Fibroblast of lung (primary cell): ENCODE measurements at places on chromosomes 11 and 22.

DNA sequence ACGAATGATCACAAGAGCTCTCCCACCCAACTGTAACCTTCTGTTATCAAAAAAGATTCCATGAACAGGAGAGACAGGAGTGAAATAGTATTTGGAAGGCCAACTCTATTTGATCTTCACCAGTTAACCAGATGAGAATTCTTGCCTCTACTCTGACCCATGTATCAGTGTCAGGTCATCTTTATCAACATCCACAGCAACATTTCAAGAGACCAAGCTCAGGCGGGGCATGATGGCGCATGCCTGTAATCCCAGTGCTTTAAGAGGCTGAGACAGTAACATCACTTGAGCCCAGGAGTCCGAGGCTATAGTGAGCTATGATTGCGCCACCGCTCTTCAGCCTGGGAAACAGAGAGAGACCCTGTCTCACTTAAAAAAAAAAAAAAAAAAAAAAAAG, 62.3 kb downstream of the GAB2 start:
- H3K4me3 ChIP-seq: no peak overlapping the region
- no peaks in the 10 kb centered on the region for H3K27me3 ChIP-seq
- peaks cover 6% of the 10 kb centered on the region for H3K4me1 ChIP-seq
- DNase-seq: no peak
- H3K36me3 ChIP-seq: no peaks in the 10 kb centered on the region
- no peak overlapping the region for H3K27ac ChIP-seq

GRCh38 chr11:118917481-118918127, 8.1 kb downstream of the BCL9L start:
- H3K4me3 ChIP-seq: peak overlapping the region; percentile 99
- H3K36me3 ChIP-seq: no peaks in the 10 kb centered on the region
- peak; percentile 95 for DNase-seq

DNA sequence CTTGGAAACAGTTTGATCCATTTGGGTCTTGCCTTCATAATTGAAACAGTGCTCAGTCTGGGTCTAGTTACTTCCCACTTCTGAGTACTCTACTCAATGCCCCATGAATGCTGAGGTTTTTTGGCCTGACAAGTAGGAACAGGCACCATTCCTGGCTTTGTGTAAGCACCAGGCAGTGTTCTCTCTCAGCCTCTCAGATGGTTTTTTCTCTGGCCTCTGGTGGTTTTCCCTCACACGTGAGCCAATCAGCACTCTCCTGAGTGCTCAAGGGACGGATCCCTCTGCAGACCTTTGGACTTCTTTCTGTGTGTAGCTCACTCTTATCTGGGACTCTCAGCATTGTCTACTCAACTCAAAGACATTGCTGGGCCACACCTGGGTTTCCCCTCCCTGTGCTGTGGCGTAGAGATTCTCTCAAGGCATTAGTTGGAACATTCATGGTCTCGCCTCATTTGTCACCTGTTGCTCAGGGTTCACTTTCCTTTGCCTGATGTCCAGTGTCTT, 21.3 kb downstream of the SIK2 start:
- H3K27ac ChIP-seq: no peak overlapping the region
- no peak for DNase-seq
- no peak overlapping the region for H3K4me3 ChIP-seq
- H3K36me3 ChIP-seq: no peaks in the 10 kb centered on the region
- no peaks in the 10 kb centered on the region for H3K4me1 ChIP-seq

GRCh38 chr22:45031629-45032403, 22.0 kb upstream of the PHF21B start:
- peaks cover 3% of the 10 kb centered on the region for H3K27me3 ChIP-seq
- H3K4me3 ChIP-seq: no peak overlapping the region
- H3K36me3 ChIP-seq: no peaks in the 10 kb centered on the region
- DNase-seq: no peak
- H3K27ac ChIP-seq: no peak overlapping the region
- no peaks in the 10 kb centered on the region for H3K4me1 ChIP-seq

- no peaks in the 10 kb centered on the region for H3K27me3 ChIP-seq
- H3K27ac ChIP-seq: peak overlapping the region; percentile 81
- DNase-seq: no peak
- H3K36me3 ChIP-seq: peaks cover 12% of the 10 kb centered on the region
- peak overlapping the region; percentile 99 for H3K4me3 ChIP-seq
These were observed 592 bp downstream of the EEF1G start for GRCh38 chr11:62573006-62573591.

DNA sequence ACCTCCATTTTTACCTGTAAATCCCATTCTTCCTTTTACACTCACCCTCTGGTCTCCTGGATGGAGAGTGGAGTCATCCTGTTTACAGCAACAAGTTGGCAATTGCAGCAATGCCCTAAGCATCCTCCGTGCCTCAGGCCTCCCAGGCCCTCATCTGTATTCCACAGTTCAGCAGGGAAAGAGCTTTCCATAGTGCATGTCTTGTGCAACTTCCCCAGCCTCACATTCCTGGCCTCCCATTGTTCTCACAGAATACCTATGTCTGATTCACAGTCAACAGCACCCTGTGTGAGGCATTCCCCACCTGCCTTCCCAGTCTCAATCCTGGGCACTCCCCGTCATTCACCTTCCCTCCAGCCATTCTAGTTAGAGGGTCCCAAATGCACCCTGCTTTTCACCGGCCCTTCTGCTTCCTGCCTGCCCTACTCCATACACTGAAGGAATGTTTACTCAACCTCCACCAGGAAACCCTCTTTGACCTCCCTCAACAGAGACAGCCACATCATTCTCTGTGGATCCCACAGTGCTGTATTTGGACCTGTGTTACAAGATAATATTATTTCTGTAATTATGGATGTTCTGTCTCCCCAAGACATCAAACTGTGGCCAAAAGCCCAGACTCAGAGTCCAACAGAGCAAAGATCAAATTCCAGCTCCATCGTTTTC, 405.7 kb downstream of the BUD13 start:
- no peaks in the 10 kb centered on the region for H3K36me3 ChIP-seq
- no peak for DNase-seq
- H3K4me1 ChIP-seq: no peaks in the 10 kb centered on the region
- H3K27ac ChIP-seq: no peak overlapping the region
- H3K4me3 ChIP-seq: no peak overlapping the region

DNA sequence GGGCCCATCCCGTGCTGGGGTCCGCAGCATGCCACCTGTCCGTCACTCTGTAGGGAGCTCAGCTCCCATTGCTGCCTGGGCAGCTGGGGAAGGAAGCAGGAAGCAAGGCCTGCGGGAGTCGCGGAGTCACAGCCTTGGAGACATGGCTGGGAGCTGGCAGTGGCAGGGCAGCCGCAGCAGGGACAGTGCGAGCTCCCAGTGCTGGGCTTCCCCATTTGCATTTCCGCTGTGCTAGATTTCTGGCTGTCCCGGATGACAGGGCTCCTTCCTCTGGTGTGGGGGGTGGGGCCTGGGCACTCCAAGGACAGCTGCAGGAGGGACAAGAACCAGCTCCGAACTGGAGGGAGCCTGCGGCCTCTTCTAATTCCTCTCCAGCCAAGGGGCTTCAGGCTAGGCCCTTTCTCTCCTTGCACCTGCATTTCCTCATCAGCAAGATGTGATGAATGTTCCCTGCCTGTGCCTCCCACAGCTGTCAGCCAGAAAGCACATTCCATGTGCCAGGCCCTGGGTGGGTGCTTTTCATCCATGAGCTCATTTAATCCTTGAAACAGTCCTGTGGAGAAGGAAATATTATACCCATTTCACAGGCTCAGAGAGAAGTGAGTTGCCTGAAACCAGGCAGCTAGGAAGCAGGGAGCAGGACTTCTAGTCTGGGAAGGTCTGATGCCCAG, 48.0 kb downstream of the MYO7A start:
- H3K27me3 ChIP-seq: peaks cover 3% of the 10 kb centered on the region
- H3K4me1 ChIP-seq: no peaks in the 10 kb centered on the region
- no peak overlapping the region for H3K27ac ChIP-seq
- H3K36me3 ChIP-seq: no peaks in the 10 kb centered on the region

- no peaks in the 10 kb centered on the region for H3K36me3 ChIP-seq
- DNase-seq: peak; percentile 55
- H3K4me3 ChIP-seq: no peak overlapping the region
- H3K27me3 ChIP-seq: no peaks in the 10 kb centered on the region
- H3K27ac ChIP-seq: no peak overlapping the region
These were observed 476.7 kb upstream of the CCDC179 start for GRCh38 chr11:23336961-23337360.

GRCh38 chr11:116135891-116136290, 631.7 kb upstream of the CADM1 start:
- no peak overlapping the region for H3K27ac ChIP-seq
- no peak overlapping the region for H3K4me3 ChIP-seq
- no peaks in the 10 kb centered on the region for H3K36me3 ChIP-seq
- no peaks in the 10 kb centered on the region for H3K27me3 ChIP-seq

DNA sequence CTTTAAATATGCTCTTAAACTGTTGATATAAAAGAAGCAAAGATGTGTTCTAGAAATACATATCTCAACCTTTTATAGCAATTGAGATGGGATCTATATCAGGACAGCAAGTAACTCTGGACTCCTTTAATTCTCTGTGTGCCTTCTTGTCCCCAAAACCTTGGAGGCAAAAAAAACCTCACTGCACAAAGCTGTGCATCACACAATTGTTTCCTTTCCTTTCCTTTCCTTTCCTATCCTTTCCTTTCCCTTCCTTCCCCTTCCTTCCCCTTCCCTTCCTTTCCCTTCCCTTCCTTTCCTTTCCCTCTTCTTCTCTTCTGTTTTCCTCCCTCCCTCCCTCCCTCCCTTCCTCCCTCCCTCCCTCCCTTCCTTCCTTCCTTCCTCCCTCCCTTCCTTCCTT, 9.5 kb upstream of the TTC12 start:
- no peak overlapping the region for H3K27ac ChIP-seq
- no peaks in the 10 kb centered on the region for H3K27me3 ChIP-seq
- no peak overlapping the region for H3K4me3 ChIP-seq
- DNase-seq: no peak
- no peaks in the 10 kb centered on the region for H3K36me3 ChIP-seq

DNA sequence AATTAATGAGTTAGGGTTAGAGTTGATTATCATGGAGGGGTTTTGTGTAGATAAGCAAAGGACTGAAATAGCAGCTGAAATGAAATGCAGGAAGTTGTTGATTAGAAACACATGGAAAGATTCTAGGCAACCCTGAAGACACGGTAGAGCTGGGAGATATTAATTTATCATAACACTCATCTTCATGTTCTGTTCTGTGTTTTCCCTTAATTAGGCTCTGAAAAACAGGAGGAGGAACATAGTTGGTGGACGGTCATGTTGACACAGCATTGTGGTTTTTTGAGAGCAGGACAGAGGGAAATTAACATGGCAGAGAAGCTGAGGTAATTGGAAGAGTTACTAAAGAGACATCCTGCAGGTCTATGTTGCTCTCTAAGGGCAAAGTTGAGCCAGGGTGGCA, 138.8 kb upstream of the UBASH3B start:
- no peaks in the 10 kb centered on the region for H3K4me1 ChIP-seq
- H3K27me3 ChIP-seq: peaks cover 10% of the 10 kb centered on the region
- no peak for DNase-seq
- no peak overlapping the region for H3K4me3 ChIP-seq
- no peak overlapping the region for H3K27ac ChIP-seq
- no peaks in the 10 kb centered on the region for H3K36me3 ChIP-seq

GRCh38 chr11:35488117-35488516, 37.3 kb downstream of the PAMR1 start:
- DNase-seq: peak; percentile 21
- H3K36me3 ChIP-seq: peaks cover 4% of the 10 kb centered on the region
- no peaks in the 10 kb centered on the region for H3K27me3 ChIP-seq
- H3K27ac ChIP-seq: no peak overlapping the region
- H3K4me3 ChIP-seq: no peak overlapping the region

DNA sequence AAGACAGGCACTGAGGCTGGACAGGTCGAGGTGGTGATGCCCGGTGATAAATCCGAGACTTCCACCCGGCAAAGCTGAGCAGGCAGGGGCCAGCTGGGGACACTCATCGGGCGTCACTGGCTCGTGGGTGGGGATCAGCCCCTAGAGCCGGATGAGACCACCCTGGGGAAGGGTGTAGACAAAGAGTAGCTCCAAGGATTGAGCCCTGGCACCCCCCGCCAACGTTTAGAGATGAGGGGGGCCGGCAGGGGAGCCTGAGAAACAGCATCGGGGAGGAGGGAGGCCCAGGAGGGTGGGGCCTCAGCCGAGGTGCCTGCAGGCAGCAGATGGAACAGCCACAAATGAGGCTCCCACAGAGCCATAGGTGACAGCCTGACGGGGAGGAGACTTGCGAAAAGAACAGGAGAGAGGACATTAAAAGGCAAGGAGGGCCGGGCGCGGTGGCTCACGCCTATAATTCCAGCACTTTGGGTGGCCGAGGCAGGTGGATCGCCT, 27.4 kb upstream of the CBX7 start:
- DNase-seq: no peak
- H3K36me3 ChIP-seq: no peaks in the 10 kb centered on the region
- no peak overlapping the region for H3K4me3 ChIP-seq
- no peak overlapping the region for H3K27ac ChIP-seq
- H3K4me1 ChIP-seq: peaks cover 31% of the 10 kb centered on the region

DNA sequence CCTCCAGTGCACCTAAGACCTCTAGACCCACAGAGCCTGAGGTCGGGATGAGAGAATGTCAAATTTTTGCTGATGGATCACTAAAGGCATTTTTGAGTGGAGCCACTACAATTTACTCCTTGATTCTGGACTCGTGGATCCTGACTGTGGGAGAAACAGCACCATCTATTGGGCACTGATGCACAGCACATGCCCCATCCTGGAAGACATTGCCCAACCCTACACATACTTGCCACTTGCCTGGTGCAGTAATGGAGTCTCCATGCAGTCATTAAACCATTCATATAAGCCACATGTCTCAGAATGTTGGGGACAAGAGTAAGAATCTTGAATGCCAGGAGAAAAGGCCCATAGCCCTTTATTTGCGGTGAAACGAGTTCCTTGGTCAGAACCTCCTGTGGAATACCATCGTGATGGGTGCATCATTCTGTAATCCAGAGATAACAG, 103.9 kb downstream of the GGTLC2 start:
- no peak overlapping the region for H3K27ac ChIP-seq
- peaks cover 3% of the 10 kb centered on the region for H3K27me3 ChIP-seq
- peak; percentile 65 for DNase-seq
- H3K36me3 ChIP-seq: no peaks in the 10 kb centered on the region

DNA sequence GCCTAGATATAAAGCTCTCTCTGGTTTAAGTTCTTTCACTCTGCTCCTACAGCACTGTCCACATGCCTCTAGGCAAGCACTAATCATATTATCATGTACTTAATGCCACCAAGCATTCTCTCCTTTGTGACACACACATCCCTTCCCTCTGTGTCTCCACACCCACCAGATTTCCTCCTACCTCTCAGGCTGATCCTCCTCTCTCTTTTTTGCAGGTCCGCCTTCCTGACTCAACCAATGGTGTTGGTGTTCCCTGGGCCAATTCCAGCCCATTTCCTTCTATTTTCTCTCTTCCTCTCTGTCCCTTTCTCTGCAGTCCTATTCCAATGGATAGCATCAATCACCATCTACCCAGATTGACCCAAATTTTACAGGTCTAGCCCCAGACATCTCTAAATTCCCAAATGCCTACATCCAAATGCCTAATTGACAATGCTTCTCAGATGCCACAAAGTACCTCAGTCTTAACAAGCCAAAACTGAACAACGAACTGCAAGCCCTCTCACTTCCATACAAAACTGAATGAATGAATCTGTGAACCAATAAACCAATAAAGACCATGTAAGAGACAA, 504 bp upstream of the ZNF215 start:
- no peak for DNase-seq
- H3K27ac ChIP-seq: peak overlapping the region; percentile 79
- no peaks in the 10 kb centered on the region for H3K27me3 ChIP-seq
- H3K4me3 ChIP-seq: peak overlapping the region; percentile 85
